ENCODE measurements at places on chromosomes 16 and 17.

DNA sequence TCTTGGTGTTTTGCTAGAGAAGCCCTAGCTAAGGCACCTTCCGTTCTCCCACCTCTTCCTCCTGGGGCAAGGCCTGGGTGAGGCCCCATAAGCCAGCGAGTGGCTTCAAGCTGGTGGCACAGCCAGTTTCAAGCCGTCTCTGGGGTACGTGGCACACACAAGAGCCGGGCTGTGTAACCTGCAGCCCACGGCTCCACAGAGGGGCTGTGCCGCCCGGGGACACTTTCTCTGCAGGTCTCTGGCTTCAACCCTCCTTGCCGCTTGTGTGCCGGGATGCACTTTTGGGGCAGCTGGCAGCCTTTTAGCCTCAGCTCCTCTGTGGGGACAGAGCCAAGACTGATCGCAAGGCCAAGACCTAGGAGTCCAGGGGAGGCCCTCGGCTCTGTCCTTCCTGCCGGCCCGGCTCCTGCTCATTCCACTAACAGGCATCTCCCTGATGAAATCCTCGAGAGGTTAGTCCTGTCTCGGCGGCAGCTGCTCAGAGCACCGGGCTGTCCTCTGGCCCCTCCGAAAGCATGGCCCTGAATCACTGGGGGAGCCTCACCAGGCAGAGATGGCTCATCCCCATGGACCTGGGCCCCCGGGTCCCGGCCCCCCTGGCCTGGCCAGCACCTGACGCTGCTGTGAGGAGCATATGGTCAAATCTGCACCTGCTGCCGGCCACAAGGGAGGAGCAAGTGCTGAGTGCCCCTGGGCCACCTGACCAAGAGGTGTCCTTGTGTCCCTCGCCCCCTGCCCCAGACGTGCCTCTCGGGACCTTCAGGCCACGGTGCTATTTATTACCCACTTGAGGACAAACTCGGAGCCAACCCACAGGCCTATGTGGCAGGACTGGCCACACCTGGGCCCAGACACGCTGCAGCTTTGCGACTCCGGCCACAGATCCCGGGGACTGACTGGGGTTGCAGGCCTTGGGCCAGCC, 98.5 kb downstream of the METRNL start:
- no peak for DNase-seq

DNA sequence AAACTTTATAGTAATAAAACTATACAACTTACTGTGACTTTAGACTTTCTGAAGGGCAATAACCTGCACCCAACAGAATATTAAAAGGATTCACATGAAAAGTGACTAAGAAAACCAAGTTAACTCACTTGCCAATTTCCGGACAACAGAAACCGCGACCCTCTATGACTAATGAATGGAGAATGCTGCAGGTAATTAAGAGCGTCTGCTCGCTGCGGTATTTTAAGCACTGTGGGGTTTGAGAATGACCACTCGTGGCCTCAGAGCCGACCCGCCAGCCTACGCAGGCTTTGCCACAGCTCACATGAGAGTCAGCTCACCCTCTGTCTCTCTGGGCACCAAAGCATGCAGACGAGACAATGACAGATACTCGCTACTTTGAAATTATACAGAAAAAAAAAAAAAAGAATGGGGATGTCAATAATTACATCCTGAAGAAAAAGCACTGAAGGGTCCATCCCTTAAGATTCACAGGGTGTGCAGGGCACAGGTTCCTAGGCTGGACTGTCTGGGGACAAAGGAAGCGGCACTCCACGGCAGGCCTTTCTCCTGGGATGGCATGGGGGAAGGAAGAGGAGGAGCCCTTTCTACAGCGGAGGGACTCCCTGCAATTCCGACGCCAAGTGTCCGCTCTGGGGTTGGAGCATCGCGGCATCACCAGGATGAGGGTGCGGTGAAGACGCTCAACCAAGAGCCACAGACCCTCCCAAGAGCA, 35.0 kb downstream of the ZCCHC14 start:
- DNase-seq: peak; percentile 97

DNA sequence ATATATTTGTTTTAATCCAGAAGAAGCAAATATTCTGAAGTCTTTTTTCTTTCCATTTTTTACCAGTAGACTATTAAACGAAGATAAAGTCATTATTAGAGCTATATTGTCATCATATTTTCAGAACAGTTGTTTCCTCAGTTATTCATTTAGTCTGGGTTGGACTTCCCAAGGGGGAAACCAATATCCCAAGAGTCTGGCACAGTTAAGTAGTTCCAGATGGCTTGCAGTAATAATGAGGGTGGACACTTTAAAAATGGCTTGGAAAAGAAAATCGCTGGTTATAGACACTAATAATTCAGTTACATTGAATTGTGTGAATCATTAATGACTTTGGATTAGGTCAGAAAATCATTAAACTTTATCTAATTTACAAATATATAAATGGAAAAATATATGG, 3.9 kb downstream of the PPM1E start:
- no peak for DNase-seq

DNA sequence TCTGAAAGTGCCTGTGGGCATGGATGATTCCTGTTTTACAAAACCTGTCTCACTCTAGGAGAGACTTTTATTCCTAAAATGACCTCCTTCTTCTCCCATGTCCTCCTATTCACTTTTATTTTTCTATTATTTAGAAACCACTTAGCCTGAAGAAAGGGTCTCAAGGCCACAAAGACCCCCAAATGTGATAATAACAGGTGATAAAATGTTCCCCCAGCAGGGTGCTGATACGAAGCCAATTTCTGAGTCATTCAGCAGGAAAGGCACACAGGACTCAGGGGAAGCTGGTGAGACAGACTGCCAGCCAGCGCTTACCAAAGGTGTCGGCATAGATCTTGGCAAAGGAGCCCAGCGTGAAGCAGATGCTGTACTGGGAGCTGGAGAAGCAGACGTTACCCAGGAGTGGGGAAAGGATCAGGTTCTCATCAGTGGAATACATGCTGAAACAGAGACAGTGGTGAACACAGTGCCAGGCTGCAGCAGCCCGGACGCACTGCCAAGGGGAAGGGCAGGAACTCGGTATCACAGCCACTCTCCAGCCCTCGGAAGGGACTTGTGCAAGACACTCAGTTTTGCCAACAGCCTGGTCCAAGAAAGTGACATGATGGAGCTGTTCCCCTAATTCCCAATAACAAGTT, 24.6 kb downstream of the HIGD1B start:
- no peak for DNase-seq

DNA sequence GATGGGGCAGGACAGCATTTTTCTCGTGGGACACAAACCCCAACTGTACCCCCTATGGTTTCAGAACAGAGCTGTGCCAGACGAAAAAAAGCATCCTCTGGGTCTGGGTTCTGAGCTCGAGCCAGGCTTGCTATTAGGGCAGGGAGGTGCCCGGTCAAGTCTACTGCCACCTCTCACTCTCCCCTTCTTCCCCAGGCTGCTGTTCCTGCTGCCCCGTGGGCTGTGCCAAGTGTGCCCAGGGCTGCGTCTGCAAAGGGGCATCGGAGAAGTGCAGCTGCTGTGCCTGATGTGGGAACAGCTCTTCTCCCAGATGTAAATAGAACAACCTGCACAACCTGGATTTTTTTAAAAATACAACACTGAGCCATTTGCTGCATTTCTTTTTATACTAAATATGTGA, 1.1 kb downstream of the MT1E start:
- no peak for DNase-seq
